ENCODE measurements at places on chromosomes 7 and 10. TPM values are rescaled to one million over a fixed set of nuclear protein-coding genes. Genes with fewer than 3 reads are reported as not detected.

Gene RBM20
- 5.3 TPM for total RNA-seq

Gene NHLRC2
- 22.6 TPM for total RNA-seq

Gene NPFFR1
- not detected for total RNA-seq

Gene PFKP
- total RNA-seq = 228 TPM

Gene SMO
- 5.8 TPM for total RNA-seq

Gene INMT
- total RNA-seq = 0.05 TPM

Gene C10orf53
- not detected for total RNA-seq

Gene CRPPA
- total RNA-seq = 2.0 TPM

Gene SOSTDC1
- 0.05 TPM for total RNA-seq

Gene OR2AE1
- total RNA-seq = not detected

Gene AIFM2
- total RNA-seq = 3.0 TPM

Gene ZDHHC16
- total RNA-seq = 39.8 TPM

Gene TRIM50
- total RNA-seq = not detected

Gene MYL7
- not detected for total RNA-seq

Gene ZCCHC24
- 7.3 TPM for total RNA-seq

Gene SFTPA2
- total RNA-seq = not detected

Gene GRM3
- total RNA-seq = not detected

Gene UBN2
- 7.1 TPM for total RNA-seq

Gene HOXA10
- total RNA-seq = 3.7 TPM

Gene GPR85
- 0.42 TPM for total RNA-seq

Gene TUBAL3
- total RNA-seq = 0.34 TPM

Gene GPR15LG
- not detected for total RNA-seq

Gene PNLIPRP3
- total RNA-seq = not detected

Gene TLX1
- not detected for total RNA-seq

Gene FRAT1
- total RNA-seq = 6.6 TPM

Gene MGAM2
- not detected for total RNA-seq

Gene AKR1D1
- not detected for total RNA-seq

Gene LRRC61
- total RNA-seq = 18.0 TPM

Measured in dermis blood vessel endothelial cell (primary cell).